ENCODE measurements at places on chromosomes 3 and 15.

DNA sequence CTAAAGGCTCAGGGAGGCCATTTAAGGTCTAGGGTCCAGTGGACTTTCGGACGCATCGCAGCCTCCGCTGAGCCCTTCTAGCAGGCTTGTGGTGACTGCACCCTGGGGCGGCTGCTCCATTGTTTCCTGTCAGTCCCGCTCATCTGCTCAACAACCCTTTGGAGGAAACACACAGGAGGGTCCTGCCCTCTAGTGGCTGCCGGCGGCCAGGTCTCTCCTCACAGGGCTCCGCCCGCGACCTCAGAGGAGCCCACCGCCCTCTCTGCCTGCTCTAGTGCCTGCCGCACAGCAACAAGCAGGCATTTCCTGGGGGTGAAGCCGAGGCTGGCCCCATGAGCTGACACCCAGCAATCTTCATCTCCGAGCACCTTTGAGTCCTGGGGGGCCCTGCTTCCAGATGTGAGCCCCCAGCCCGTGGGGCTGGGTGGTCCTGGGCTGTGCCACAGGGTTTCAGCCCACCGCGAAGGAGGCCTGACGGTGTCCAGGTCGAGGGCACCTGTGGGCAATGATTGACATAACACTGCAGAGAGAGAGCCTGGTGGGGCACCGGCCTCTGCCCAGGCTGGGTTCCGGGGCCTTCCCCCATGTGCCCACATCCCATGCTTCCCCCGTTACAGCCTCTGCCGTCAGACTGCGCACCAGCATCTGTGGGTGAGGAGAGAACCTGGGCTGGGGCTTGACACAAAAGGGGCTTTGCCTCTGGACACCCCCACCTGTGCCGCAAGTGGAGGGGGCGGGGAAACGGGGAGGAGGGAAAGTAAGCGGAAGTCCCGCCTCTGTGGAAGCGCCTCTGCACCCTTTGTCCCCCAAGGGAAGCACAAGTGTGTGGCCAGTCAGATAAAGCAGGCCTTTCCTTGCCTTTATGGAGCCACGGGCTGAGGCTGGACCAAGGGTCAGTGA lies 27.0 kb upstream of the SFMBT1 start:
- DNase-seq: peak; percentile 19

DNA sequence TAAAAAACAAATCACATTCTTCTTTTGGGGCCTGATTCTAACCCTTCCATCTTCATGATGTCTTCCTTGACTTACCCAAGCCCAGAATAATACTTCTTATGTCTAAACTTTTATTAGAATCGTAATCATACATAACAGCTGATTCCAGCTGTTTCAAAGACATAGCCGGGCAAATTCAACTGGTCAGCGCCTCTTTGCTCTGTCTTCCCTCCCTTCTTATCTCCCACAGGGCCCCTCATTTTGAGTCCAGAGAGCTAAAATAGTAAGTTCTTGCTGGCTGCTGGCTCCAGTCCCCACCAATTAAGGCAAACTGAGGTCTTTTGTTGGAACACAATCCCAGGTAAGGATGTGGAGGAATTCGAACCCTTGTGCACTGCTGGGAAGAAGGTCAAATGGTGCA lies 108.6 kb downstream of the ADCY5 start:
- DNase-seq: no peak

DNA sequence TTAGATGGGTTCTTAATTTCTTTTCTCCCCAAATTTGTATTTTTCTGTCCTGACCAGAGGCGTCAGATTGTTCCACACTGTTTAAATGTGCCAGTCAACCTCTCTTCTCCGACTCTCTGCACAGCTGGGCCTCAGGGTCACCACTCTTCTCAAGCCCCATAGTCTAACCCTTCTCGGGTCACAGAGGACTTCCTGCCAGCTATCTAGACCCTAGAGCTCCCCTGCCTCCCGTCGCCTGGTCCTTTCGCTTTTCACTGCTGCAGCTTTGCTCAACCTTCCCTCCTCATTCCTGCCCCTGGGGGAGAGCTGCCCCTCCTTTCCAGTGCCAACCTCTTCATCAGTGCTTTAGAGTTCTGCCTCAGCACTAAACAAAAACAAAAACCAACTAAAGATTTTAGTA lies 151.7 kb downstream of the ATG7 start:
- DNase-seq: no peak

- DNase-seq: no peak
These were observed 264.3 kb upstream of the LRTM1 start for GRCh38 chr3:55191911-55192775.

DNA sequence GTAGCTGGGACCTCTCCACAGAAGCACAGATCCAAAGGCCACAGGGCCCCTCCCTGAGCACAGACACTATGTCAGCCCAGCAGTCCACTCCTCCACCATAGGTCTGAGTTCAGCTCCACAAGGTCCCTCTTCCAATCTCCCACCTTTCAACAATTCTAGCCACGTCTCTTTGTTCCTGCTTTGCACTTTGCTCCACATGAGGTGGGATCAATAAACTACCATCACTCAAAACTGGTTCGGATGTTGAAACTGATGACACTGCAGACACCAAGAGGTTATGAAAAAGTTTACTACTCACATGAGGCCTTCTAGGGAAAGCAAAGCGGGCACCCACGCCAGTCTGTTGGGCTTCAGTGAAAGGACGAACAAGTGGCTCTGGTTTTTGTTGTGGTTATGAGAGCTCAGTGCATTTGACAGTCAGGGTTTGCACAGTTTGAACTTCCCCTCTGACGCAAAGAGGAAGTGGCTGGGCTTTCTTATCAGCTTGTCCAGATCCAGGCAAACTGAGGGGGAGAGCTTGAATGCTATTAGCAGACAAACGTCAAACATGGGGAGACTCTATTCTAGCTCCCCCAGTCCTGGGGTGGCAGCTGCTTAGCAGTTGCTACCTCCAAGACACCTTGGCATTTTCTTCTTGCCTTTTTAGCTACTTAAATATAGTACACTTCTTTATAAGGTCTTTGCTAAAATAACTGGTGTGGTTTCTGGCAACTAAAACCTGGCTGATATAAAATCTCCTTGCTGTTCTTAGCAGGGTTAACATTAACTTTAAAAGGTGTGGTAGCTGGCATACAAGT lies 37.8 kb downstream of the ZNF445 start:
- DNase-seq: no peak

All from DMS 273 treated with DMSO at 0.1 percent for 48 hours (cell line).